ENCODE measurements at places on chromosomes 13 and 19. TPM values are rescaled to one million over a fixed set of nuclear protein-coding genes. Genes with fewer than 3 reads are reported as not detected.

- no peak for DNase-seq
These were observed 2852.5 kb downstream of the PCDH9 start for GRCh38 chr13:64377606-64378005.

GRCh38 chr13:22592515-22592914 lies 588.3 kb upstream of the SGCG start:
- peak; percentile 0 for DNase-seq

KANK2 gene
- total RNA-seq, result 126 TPM

DNA sequence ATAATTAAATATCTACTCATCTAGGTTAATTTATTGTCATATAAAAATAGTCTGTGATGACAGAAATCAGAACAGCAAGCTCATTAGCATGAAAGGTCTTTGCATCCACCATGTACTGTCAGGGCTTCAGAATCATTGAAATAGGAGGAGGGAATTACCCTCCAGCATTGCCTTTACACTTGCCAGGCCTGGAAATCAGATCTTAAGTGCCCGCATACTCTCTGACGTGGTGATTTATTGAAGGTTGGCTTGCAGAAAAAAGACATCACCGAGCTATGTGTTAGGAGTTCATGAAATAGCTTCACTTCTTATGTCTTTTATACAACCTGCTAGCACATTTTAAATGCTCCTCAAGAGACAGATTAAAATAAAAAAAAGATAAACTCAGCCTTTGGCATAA lies 661.7 kb upstream of the SLITRK1 start:
- no peak for DNase-seq

DNA sequence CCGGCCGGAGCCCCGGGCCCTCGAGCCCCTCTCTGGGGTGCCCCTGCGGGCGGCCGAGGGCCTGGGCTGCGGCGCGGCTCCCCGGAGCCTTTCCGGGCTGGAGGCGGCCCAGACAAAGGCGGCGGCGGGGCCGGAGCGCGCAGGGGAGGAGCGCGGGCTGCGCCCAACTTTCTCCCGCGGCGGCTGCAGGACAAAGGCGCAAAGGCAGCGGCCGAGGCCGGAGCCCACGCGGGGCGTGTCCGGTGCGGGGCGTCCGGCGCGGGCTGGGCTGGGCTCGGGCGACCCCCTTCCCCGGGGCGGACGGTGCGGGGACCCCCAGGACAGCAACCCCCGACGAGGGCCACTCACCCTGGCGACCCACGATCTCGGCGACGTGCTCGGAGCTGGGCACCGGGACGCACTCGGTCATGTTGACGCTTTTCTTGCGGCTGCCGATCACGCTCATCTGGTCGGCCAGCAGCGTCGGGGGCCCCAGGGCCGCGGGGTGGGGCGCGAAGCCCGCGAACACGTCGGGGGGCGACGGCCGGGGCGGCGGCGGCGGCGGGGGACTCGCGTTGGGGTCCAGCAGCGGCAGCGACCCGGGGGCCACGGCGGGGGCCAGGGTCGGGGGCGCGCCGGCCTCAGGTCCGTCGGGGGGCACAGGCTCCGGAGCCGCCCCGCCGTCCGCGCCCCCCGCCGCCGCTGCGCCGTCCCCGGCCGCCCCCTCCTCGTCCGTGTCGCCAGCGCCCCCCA lies 843 bp downstream of the MEX3D start:
- DNase-seq, result no peak
